ENCODE measurements at places on chromosomes 1 and 21.

GRCh38 chr1:2789164-2789985, 12.1 kb downstream of the TTC34 start:
- DNase-seq, result no peak

- no peak for DNase-seq
Measured at GRCh38 chr1:156887317-156887716, 6.2 kb upstream of the PEAR1 start.

- DNase-seq, result no peak
Measured at GRCh38 chr1:204544321-204544720, 28.1 kb downstream of the MDM4 start.

DNA sequence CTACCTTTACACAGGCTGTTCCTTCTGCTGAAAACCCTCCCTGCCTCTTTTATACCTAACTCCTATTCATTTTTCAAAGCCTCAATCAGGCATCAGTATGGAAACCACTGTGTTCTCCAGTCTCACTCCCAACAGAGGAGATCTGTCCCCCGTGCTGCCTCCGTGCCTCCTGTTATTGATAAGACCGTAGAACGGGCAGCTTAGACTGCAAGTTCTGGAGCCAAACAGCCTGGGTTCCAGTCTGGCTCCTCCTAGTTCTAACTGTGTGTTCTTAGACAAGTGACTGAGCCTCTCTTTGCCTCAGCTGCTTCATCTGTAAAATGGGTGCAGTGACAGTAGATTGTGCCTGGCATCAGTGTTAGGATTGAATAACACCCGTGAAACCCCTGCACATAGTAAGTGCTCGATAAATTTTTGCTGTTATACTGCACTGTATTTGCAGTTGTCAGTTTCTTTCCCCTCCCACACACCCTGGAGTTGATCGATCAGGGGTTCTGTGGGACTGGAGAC, 17.0 kb upstream of the IFFO2 start:
- no peak for DNase-seq

DNA sequence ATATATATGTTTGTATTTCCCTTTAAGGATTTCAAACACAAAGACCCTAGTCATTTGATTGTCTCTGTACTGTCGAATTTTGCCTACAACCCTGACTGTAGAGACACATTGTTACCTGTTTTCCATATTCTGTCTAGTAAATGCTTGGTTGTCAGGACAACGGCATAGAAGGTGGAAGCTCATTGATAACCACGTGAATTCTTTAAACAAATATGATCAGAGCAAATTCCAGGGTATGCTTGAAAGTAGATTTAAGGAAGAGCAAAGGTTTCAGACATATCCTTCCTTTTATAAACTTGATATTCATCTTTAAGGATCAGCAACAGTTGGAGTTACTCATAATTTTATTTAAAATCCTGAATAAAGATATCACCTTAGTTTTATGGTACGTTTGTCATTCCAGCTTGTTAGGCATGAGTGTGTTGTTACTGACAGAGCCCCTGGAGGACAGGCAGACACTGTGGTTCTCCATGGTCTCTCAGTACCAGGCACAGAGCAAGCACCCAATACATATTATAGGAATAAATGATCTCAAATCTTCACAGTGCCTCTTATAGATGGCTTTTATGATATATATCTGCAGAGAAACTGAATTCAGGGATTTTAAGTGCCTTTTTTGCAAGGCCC, 203.2 kb downstream of the FGGY start:
- DNase-seq, result no peak

- no peak for DNase-seq
Measured at GRCh38 chr1:168742994-168743650, 14.1 kb upstream of the DPT start.

GRCh38 chr1:108327534-108328466, 83.9 kb upstream of the NBPF4 start:
- no peak for DNase-seq

DNA sequence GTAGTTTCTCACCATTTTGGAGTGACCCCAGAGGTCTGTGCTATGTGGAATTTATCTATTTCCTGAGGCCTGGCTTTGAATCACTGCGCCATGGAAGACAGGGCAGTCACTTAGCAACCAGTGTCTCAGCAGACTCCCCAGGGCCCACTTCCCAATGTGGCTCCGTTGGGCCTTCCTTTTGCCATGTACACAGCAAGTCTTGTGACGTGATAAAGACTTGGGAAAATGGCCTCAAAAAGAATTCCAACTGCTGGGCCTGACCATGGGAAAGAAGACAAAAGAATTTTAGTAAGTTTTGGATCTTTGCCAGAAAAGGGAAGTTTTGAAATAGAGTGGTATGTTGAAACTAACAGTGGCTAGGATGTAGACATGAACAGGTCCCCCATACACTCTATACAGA, 36.2 kb downstream of the TLR5 start:
- DNase-seq, result no peak

GRCh38 chr1:200771625-200772555, 33.2 kb downstream of the CAMSAP2 start:
- DNase-seq, result no peak

- no peak for DNase-seq
Measured at GRCh38 chr1:62826901-62827300, 43.0 kb downstream of the ATG4C start.

GRCh38 chr1:201023920-201024624, 558 bp upstream of the KIF21B start:
- no peak for DNase-seq

GRCh38 chr1:47696737-47697441, 259.0 kb downstream of the FOXD2 start:
- DNase-seq, result no peak

- no peak for DNase-seq
Measured at GRCh38 chr1:4079815-4080214, 179.7 kb upstream of the C1orf174 start.

DNA sequence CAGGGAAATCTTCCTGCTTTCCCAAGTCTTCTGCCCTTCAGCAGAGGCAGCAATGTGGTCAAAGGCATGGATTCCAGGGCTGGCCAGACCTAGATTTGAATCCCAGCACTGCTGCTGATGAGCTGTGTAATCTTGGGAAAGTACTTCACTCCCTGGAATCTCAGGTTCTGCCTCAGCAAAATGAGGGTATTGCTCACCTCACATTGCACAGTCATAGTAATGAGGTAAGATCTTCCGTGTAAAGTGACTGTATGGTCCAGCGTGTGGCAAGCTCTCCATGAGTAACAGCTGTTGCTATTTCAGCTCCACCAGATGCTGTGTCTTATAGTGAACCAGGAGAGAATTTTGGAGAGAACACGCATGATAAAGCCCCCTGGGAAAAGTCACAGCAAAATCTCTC, 56.1 kb upstream of the F3 start:
- DNase-seq, result no peak

- no peak for DNase-seq
Measured at GRCh38 chr1:16464917-16465625, 24.5 kb downstream of the NECAP2 start.

DNA sequence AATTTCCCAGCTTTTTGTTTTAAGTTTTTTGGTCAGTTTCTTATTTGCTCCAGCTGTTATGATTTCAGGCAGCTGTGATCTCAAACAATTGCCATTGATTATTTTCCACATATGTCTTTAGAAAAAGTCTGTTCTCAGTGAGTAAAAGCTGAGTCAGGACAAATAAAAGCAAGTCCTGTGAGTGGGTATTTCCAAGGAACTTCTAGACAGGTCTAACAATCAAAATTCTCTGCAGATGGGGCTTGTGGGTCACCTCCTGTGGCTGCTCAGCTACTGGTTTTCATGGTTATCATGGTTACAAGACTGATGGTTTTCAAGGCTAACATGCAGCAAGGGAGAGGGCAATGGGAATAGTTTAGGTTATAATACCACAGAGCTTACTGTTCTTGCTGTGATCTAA, 585.7 kb downstream of the LMO4 start:
- no peak for DNase-seq

DNA sequence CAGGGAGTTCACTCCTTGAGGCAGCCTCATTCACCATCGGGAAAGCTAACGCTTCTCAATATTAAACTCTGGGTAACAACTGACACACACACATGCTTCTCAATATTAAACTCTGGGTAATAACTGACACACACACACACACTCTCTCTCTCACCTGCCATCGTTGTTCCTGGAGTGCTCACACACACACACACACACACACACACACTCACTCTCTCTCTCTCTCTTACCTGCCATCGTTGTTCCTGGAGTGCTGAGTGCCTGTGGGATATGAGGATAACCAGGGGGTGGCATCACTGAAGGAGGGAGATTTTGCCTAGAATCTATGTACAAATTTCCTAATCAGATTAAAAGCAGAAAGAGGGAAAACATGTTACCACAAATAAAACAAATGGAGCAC, 17.1 kb upstream of the GUCA2A start:
- no peak for DNase-seq

- no peak for DNase-seq
Measured at GRCh38 chr1:186557147-186557777, 96.3 kb upstream of the PDC start.

GRCh38 chr1:2925918-2926317, 95.3 kb upstream of the ACTRT2 start:
- no peak for DNase-seq

GRCh38 chr1:110328274-110328673, 10.9 kb upstream of the RBM15 start:
- DNase-seq, result no peak

- no peak for DNase-seq
Measured at GRCh38 chr1:110559157-110559556, 40.2 kb upstream of the KCNA10 start.

DNA sequence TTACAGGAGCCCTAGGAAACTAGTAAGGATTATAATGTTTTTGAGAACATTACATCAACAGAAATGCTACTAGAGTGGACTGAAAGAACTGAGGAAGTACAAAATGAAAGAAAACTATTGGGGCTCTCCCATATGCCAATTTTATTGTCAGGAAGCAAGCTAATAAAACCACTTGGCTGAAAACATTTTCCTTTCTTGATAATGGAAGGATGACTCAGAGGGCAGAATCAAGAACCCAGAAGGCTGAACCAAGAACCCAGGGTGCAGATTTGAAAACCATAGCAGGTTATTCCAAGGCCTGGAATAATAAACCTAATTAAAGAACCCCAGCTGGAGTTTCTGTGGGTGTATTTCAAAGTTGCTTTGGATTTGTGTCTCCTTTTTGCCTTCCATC, 70.7 kb downstream of the RPE65 start:
- DNase-seq, result no peak

GRCh38 chr1:183609313-183609712, 19.1 kb upstream of the NCF2 start:
- no peak for DNase-seq

- no peak for DNase-seq
Measured at GRCh38 chr1:239819096-239819495, 272.6 kb upstream of the FMN2 start.

- no peak for DNase-seq
Measured at GRCh38 chr21:35635261-35635660, 425.1 kb downstream of the SETD4 start.

DNA sequence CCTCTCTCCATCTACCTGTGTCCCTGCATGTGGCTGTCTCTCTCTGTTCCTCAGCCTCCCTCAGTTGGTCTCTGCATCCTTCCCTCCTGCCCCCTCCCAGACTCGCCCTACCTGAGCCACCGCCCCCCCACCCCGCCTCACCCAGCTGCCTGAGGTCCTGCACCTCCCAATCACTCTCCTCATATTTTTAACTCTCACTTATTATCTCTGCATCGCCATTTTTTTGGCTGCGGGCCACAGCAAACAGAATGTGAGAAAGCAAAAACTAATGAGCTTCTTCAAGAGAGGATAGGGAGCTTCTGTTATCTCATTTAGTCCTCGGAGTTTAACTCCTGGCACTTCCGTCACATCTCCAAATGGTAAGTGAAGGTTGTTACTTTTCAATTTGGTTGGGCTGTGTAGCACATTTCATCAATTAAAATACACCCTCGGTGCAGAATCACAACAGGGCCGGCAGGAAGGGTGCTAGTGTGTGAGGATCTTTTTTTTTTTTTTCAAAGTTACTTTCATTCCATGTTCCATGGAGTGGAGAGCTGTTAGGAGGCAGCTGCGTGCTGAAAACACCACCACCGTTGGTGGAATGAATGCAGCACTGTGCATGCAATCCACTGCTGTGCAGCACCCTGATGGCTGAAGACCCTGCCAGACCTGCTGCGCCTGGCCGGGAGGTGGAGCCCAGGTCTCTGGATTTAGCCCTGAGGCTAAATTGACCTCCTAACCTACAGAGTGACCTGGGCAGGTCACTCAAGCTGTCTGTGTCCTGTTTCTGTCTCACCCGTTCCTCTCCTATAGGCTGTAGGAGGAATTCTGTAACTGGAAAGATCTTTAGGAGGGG, 157.2 kb upstream of the NFIA start:
- DNase-seq, result no peak

All from T-helper 9 cell (primary cell).